ENCODE measurements at places on chromosomes 1 and 21.

DNA sequence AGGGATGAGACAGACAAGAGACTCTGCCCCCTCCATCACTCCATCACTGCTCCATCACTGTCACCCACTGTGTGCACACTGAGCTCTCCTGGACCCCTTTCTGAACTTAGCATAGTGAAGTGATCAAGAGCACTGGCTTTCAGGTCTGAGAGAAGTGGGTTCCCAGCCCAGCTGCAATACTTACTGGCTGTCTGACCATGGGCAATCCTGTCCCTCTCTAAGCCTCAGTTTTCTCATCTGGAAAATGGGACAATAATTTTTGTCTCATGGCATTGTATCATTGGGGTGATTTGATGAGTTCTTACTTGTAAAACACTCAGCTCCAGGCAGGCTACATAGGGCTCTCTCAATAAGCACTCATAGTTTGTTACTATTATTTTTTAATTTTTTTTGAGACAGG lies 7.5 kb upstream of the RPS6KA1 start:
- DNase-seq = no peak

- no peak for DNase-seq
Measured at GRCh38 chr1:89175601-89176256, at the start of gene GBP7. Gene GBP7, minus strand, starts transcription at chr1:89176003. Its CDS starts 4,068 bp downstream, at chr1:89171935.

DNA sequence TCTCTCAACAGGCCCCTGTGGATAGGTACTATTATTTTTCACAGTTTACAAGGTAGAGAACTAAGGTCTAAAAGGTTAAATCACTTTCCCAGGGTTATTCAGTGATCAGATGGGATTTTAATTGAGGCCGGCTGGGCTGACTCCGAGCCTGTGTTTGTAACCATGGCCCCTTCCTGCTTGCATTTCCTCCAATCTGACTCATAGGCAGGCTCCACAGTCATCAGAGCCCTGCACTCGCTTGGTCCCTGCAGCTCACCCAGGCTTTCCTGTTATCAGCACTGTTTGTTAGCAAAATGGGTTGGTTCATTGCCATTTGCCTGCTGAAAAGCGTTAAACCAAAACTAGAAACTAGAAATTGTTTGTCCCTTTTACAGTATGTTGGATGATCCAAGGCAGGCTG lies 41.4 kb upstream of the LMX1A start:
- DNase-seq = no peak

GRCh38 chr1:182625719-182626504 lies 21.7 kb upstream of the RGS16 start:
- DNase-seq = peak; percentile 36

GRCh38 chr1:246564839-246565750 lies 966 bp downstream of the TFB2M start:
- DNase-seq = peak; percentile 42

GRCh38 chr1:156241926-156242325 lies at the start of gene BGLAP:
Gene BGLAP, plus strand, starts transcription at chr1:156242184. Its CDS starts 48 bp downstream, at chr1:156242232.
- DNase-seq = no peak

DNA sequence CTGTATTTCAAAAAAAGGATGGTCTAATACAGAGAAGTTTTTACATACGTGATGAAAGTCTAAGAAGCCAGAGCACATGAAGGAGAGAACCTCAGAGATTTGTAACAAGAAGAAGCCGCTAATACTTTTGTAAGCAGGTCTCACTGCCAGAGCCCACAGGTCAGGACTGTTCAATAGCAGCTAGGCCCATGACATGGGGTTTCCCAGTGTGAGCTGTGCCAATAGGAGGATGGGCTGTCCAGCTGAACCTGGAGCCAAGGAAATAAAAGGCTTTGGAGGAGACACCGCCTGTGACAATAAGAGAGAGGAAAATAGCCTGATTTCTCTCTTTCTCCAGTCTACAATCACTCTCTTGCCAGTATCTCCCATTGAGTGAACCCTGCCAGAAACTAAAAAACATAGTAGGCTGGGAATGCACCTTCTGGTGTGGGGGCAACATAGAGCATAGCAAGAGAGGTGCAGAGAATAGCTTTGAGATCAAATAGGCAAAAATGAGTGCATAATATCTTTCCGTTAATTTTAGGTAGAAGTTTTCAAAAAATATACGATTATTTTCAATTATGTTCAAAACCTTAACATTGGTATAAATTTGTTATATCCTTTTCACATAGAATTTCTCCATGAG lies 360.3 kb downstream of the NEGR1 start:
- no peak for DNase-seq

DNA sequence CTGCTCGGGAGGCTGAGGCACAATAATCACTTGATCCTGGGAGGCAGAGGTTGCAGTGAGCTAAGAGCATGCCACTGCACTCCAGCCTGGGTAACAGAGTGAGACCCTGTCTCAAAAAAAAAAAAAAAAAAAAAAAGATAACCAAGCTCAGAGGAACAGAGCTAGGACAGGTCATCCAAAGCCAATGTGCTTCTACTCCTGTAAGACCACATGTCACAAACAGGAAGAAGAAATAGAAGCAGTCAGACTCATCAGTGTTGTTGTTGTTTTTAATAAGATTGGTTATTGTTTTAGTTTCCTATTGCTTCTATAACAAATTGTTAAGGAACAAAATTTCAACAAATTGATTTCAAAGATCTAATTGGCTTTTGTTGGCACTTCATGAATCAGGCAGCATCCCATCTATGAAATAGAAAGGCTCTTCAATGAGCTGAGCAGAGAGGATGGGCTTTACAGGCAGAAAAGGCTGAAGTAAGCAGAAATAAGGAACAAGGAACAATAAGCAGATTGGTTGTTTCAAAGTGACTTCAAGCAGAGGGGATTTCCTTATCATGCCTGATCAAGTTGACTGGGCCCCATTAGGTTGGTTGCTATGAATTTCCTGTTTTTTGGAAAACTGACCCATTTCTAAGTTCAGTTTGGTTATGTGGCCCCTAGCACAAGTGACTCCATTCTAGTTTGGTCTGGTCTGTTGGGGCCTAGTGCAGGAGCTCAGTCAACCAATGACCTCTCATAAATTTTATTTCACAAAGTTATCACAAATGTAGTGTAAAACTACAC lies 6.0 kb upstream of the AKNAD1 start:
- no peak for DNase-seq

GRCh38 chr1:26946270-26946669 lies 14.0 kb downstream of the KDF1 start:
- no peak for DNase-seq

DNA sequence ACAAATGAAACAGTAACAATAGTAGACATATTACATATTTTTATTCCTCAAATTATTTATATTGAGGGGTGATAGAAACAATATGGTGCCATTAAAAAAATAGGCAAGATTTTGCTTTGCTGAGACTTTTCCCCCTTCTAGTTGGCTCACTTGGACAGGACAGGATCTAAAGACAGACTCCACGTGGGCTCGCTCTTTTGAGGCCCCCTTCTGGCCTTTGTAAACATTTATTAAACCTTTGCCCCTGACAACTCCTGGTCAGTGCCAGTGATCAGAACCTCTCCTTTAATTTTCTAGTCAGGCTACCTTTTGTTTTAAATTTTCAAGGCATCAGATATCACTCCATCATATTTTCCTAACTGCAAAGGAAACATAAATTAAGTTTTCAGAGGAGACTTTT lies 49.7 kb upstream of the IFI44L start:
- DNase-seq = no peak

GRCh38 chr1:205973377-205974232 lies 29.6 kb downstream of the RAB7B start:
- no peak for DNase-seq

GRCh38 chr1:53206735-53207379 lies 10.2 kb downstream of the CPT2 start:
- no peak for DNase-seq

DNA sequence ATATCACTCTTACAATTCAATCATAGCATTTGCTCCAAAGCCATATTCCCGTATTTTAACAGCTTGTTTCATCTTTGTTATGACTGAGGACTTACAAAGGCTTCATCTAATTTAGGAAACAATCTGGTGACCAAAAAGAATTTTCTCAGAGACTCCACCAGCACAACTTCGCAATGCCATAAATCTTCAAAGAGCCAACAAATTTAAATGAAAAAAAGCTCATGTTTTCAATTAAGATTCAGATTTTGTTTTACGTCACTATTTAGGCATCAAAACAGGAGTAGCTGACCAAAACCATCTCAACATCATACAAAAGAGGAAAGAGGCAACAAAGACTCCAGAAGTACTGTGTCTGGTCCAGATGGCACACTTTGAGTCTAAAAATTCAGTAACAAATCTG lies 373.3 kb downstream of the TTLL7 start:
- no peak for DNase-seq

- DNase-seq = peak; percentile 6
Measured at GRCh38 chr1:191528275-191528674, 630.0 kb upstream of the RGS18 start.

- DNase-seq = no peak
Measured at GRCh38 chr1:221786647-221787046, 44.8 kb upstream of the DUSP10 start.

DNA sequence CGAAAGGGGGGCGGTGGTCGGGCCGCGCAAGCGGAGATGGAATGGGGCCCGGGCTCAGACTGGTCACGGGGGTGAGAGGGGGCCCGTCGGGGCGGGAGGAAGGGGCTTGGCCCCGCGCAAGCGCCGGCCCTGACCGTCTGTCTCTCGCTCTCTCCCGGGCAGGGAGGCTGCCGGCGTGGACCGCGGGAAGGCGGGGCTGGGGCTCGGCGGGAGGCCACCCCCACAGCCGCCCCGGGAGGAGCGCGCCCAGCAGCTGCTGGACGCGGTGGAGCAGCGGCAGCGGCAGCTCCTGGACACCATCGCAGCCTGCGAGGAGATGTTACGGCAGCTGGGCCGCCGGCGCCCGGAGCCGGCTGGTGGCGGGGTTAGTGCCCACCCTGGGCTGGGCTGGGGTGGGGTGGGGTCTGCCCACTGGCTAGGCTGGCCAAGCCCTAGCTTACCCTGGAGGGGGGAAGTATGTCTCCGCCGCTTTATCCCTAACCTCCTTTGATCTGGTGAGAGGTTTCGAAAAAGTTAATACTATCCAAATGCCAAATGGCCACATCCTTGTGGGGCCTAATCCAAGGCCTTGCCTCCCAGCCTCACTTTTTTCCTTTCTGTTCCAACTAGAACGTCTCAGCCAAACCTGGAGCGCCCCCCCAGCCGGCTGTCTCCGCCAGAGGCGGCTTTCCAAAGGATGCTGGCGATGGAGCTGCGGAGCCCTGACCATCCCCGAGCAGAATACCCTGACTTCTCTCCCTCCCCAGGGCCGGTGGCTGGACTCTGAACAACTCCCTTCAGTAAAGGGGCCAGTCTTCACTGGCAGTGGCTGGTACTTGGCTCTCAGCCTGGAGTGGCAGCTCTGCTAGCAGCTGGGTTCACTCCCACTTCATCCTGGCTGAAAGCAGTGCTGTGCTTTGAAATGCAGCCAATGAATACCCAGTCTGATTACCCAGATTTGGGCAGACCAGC lies 636 bp upstream of the YRDC start:
- peak; percentile 75 for DNase-seq

GRCh38 chr1:18926315-18927081 lies 24.1 kb upstream of the ALDH4A1 start:
- DNase-seq = peak; percentile 97

GRCh38 chr1:228226141-228226874 lies 18.5 kb downstream of the OBSCN start:
- no peak for DNase-seq

DNA sequence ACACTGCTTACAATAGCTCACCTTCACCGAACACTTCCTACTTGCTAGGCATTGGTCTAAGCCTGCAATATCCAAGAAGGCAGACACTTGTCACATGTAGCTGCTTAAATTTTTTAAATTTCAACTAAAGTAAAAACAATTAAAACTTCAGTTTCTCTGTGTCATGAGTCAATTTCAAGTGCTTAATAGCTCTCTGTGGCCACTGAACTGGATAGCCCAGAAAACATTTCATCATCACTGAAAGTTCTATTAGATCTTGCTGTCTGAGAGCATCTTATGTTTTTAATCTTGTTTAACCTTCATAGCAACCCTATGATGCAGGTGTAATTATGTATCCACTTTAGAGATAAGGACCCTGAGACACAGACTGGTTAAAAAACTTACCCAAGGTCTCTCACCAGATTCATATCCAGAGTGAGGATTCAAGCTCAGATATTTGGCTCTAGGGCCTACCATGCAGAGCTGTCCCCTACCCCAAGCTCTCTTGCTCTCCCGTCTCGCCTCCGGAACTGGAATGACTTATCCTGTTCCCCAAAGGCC lies 2.6 kb upstream of the FCRL6 start:
- no peak for DNase-seq

- DNase-seq = peak; percentile 88
Measured at GRCh38 chr1:203153989-203154821, 21.4 kb downstream of the MYBPH start.

- no peak for DNase-seq
Measured at GRCh38 chr1:173996995-173997394, 25.2 kb downstream of the RC3H1 start.

- DNase-seq = no peak
Measured at GRCh38 chr1:38680801-38681510, 178.6 kb downstream of the RRAGC start.

DNA sequence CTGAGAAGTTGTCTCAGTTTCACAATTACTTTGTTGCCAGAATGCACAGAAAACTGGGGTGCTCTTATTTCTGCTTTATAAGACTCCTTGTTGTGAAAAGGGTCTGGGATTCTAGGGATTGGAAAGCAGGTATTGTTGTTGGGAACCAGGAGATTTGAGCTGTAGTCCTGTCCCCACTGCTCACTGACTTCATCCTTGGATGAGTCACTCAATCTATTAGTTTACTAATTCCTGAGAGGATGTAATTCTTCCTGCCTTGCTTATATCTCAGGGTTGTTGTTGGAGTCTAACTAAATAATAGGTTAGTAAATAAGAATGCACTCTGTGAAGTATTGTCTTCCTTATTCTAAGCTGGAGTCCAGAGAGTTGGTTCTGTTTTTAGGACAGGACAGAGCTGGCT lies 172.5 kb upstream of the GALNT2 start:
- peak; percentile 49 for DNase-seq

- DNase-seq = no peak
Measured at GRCh38 chr1:157437296-157437695, 115.0 kb downstream of the FCRL5 start.

GRCh38 chr1:40530735-40531380 lies 579 bp upstream of the ZNF684 start:
- no peak for DNase-seq

GRCh38 chr1:193185901-193186731 lies at the start of gene B3GALT2:
Gene B3GALT2, minus strand, starts transcription at chr1:193186613. Its CDS starts 5,051 bp downstream, at chr1:193181562.
- DNase-seq = peak; percentile 43
